Stimulated activated CD8-positive, alpha-beta memory T cell treated with anti-CD3 and anti-CD28 coated beads, Interleukin-2, amount 100 ng/mL, for 1 hour (primary cell): ENCODE measurements at places on chromosomes 13 and 19.

- DNase-seq: no peak
Measured at GRCh38 chr13:24159357-24159756, 1.2 kb upstream of the SPATA13 start.

- no peak for DNase-seq
Measured at GRCh38 chr19:39178296-39179006, 18.3 kb upstream of the NCCRP1 start.

- no peak for DNase-seq
Measured at GRCh38 chr13:99307247-99307646, at the start of gene GPR183. TSS of gene GPR183 (minus strand) at chr13:99307399. CDS start at chr13:99296145, 11,254 bp downstream.

DNA sequence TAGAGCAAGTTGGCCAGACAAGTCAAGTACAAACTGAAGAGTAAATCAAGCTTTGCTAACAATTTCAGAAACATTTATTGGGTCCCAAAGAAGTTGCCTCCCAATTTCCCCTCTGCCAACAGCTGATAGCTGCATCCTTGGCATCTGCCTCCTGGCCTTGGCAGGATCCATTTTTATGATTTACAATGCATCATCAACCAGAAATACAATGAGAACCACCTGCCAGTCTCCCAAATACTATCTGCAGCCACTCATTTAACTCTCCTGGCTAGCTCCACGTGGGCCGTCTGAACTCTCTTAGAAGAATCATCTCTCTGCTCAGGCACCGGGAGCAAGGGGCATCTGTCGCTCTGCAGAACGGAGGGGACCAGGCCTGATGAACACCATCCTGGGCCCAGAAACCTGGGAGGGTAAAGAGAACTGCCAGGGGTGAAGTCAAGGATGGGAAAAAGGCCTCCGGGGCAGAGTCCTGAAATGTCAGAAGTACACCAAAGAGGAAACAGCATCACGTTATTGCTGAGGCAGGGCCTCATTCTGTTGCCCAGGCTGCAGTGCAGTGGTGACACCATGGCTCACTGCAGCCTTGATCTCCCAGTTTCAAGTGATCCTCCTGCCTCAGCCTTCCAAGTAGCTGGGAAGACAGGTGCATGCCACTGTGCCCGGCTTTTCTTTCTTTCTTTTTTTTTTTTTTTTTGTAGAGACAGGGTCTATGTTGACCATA lies 2.6 kb downstream of the LONP1 start:
- no peak for DNase-seq

- DNase-seq: no peak
Measured at GRCh38 chr19:2969104-2969504, 8.3 kb upstream of the TLE6 start.

DNA sequence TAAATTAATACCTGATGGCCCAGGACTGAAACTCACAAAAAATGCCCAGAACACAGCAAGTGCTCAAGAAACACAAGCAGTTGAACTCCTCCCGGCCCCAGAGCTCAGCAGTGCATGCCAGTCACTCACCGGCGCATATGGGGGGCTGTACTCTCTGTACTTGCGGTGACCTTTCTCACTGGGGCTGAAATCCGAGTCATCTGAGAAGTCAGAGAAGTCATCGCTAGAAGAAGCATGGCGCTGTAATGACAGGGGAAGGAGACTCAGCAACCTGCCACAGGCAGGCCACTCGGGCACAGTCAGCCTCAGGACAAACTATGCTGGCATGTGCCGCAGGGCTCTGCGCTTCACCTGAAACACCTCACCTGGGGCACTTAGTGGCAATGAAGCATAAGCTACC lies 19.7 kb downstream of the ZC3H4 start:
- no peak for DNase-seq

- no peak for DNase-seq
Measured at GRCh38 chr13:32917504-32917903, 98.7 kb upstream of the KL start.

- no peak for DNase-seq
Measured at GRCh38 chr13:90447734-90448101, 899.8 kb upstream of the MIR17HG start.

GRCh38 chr13:33999811-34000605 lies 182.1 kb downstream of the RFC3 start:
- DNase-seq: no peak

GRCh38 chr19:41299046-41299754 lies 10.8 kb upstream of the CCDC97 start:
- no peak for DNase-seq

GRCh38 chr19:50695251-50696093 lies 24.1 kb downstream of the SHANK1 start:
- no peak for DNase-seq

GRCh38 chr13:31011901-31012654 lies 79.6 kb downstream of the TEX26 start:
- DNase-seq: no peak

GRCh38 chr13:23695711-23696464 lies 125.7 kb downstream of the TNFRSF19 start:
- peak; percentile 29 for DNase-seq

DNA sequence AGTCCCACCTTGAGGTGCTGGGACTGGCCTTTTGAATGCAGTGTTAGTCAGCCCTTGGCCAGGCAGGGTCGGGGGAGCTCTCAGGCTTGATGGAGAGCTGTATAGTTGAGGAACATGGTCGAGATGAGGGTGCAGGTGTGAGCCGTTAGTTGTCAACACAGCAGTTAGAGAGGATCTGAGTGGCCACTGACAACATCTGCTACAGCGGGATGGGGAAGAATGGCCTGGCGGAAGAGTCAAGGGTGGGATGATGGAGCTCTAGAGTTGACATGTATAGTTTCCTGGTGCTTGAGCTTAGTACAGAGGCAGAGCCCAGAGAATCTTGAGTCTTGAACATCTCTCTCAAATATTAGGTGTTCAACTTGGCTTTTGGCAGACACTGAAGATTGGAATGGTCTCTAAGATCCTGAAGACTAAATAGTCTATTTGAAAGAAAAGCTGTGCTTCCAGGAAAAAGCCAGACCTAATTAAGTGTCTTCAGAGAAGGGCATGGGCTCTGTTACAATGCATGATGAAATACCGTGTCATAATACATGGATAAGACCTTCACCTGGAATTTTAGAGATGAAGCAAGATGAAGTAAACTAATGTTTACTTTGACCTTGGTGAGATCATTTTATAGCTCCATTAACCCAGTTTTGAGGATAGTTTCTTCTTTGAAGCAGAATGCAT lies 9.7 kb downstream of the PCCA start:
- DNase-seq: no peak

DNA sequence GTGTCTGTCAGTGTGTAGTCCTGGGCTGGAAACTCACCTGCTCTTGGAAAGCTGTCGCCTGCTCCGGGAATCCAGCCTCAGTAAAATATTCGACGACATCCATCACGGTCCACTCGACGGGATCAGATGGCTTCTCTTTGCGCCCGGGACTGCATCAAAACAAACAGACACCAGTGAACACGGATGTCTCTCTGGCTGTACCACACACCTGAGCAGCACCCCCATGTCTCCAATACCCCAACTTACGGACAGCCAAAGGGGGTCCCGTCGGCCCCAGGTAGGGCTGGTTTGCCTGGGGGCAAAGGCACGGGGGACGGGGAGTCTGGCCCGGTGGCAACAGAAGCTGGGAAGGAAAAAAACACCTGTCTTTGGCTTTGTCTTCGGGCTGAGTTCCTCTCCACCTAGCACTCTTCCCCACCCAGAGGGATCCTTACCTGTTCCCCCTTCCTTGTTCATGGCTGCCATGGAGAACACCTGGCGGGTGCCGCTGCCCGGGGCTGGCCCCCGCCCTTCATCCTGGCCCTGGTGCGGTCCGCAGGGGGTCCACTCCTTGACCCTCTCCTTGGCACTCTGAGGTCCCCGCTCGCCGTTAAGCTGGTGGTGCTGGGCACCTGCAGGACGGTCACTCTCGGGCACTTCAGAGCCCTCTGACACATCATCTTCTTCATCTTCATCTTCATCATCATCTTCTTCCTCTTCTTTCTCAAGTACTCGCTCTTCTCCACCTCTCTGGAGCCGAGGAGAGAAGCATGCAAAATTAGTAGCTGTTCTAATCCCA lies 1.7 kb downstream of the SAMD1 start:
- no peak for DNase-seq

- DNase-seq: no peak
Measured at GRCh38 chr13:106415442-106415841, 120.0 kb downstream of the EFNB2 start.

DNA sequence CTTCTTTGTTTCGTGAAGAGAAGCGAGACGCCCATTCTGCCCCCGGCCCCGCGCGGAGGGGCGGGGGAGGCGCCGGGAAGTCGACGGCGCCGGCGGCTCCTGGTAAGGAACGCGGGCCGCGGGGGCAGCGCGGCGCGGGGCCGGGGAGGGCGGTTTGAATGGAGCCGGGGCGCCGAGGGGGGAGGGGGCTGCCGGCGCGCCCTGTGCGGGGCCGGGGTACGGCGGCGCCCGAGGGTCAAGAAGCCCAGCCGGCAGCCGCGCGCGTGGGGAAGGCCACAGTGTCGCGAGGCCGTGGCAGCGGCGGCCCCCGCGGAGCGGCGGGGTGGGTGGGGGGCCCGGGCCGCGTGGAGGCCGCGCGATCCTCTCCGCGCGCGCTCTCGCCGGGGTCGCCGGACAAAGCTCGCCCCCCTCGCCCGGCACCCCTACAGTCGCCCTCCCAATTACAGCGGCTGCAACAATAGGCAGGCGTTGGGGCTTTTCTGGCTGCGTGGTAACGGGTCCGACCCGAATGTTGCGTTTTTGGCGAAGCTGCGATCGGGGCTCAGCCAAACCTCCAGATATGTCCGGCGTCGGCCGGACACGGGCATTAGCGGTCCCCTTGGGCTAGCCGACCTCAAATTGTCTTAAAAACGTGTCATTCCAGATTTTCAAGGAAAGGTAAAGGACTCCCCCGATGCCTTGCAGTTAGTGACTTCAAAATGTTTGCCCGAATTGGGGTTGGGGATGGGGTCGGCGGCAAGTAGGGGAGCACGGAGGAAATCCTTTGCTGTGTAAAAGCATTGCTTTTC lies 437 bp downstream of the SMARCA4 start:
- no peak for DNase-seq

DNA sequence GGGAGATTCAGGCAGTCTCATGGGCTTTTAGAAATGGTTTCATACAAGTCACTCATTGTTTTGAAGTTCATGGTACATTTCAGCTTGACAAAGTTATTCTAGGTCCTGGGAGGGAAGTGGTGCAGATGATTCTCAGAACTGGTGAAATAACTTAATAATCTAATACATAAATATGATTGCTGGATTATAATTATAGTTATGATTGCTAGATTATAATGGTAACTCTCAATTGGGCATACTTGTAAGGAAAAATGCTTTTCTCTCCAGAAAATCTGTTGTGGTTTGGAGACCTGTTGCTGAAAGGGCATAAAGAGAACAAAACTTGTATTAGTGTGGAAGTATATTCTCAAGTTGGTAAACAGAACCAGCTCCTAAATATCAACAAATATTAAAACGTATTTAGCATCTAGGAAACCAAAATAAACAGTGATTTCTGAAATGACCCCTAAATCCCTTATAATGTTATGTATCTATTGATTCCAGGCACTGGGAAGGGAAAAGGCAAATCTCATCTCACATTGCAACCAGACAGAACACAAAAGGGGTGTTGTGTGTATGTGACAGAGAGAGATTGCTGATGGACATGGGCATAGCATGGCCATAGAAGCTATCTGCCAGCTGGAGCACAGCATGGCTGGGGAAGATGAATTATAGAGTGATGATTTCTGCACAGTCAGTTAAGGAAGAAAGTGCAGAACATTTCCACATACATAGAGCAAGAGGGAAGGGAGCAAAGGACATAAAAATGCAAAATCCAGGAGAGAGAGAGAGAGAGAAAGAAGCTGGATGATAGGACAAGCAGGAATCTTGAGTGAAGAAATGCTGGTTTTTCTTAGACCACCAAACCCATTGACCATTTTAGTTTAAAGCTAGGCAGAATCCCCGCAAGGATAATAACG lies 87.1 kb upstream of the FRY start:
- no peak for DNase-seq

DNA sequence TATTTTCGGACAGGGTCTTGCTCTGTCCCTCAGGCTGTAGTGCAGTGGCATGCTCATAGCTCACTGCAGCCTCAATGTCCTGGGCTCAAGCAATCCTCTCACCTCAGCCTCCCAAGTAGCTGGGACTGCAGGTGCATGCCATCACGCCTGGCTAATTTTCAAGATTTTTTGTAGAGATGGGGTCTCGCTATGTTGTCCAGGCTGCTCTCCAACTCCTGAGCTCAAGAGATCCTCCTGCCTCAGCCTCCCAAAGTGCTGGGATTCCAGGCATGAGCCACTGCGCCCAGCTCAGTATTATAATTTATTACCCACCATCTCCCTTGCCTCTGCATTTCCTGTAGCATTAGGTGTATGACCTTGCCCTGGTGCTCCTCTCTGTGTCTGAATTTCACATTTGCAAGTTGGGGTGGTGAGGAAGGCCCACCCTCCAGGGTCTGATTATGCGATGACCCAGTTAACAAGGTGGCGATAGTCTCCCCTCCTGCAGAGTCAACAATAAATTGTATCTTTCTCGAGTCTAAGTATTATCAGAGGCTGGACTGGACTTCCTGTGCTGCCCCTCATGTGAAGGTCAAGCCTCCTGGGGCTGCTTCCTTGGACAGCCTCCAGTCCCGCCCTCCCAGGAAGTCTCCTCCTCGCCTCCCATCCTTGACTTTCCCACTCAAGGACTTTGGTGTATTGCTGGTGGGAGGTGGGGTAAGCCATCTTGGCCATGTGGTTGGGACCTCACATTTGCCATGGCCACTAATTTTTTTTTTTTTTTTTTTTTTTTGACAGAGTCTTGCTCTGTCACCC lies 1.5 kb upstream of the TUBB4A start:
- no peak for DNase-seq

GRCh38 chr13:113931841-113932459 lies 41.9 kb downstream of the C13orf46 start:
- DNase-seq: no peak

- DNase-seq: no peak
Measured at GRCh38 chr19:48600679-48601417, 5.7 kb upstream of the SPACA4 start.

DNA sequence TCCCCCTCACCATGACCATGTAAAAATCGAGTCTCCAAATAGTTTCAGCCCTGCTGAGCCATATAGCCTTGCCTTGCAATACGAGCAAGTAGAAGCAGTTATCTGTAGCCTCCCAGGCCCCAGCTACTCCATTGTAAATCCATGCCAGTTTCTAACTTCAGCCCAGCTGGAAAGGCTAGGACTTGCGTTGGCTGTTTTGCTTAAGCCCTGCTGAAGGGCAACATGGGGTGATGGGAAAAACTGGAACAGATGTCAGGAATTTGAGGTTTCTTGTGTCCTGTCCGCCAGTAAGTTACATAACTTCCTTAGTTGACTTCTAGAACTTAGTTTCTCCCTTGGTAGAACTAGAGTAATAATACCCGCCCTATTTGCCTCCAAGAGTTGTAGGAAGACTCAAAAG lies 216.0 kb upstream of the SERP2 start:
- DNase-seq: no peak
